Smooth muscle cell of the coronary artery (primary cell): ENCODE measurements at places on chromosomes 7 and 10. TPM values are rescaled to one million over a fixed set of nuclear protein-coding genes. Genes with fewer than 3 reads are reported as not detected.

Gene PRLHR
- total RNA-seq = not detected in 2 replicates

Gene PIP
- total RNA-seq = not detected in 2 replicates

Gene ATG9B
- 0.23 TPM in 1 of 2 replicates, not detected in the other for total RNA-seq

Gene CALHM3
- not detected in 2 replicates for total RNA-seq

Gene NPVF
- not detected in 2 replicates for total RNA-seq

Gene PVRIG
- total RNA-seq = not detected in 2 replicates

Gene HMX3
- not detected in 2 replicates for total RNA-seq

Gene COMMD3
- total RNA-seq = 27.8 and 51.6 TPM in 2 replicates

Gene SPDYE2
- 0.12 TPM in 1 of 2 replicates, not detected in the other for total RNA-seq

Gene DMBT1
- total RNA-seq = under 0.01 and 0.12 TPM in 2 replicates

Gene HOXA7
- not detected in 2 replicates for total RNA-seq

Gene EPO
- total RNA-seq = not detected in 2 replicates

Gene ZEB1
- 81.7 and 183 TPM in 2 replicates for total RNA-seq

Gene KIF11
- total RNA-seq = 1.2 and 6.5 TPM in 2 replicates

Gene ADCYAP1R1
- total RNA-seq = 0.35 TPM in 1 of 2 replicates, not detected in the other

Gene DPP6
- total RNA-seq = not detected in 2 replicates

Gene PNLIP
- not detected in 2 replicates for total RNA-seq

Gene ADAM12
- 20.8 and 56.4 TPM in 2 replicates for total RNA-seq

Gene TACR2
- total RNA-seq = 0.15 and 0.35 TPM in 2 replicates

Gene ADIRF
- total RNA-seq = 44.9 and 184 TPM in 2 replicates

Gene TNS3
- 9.4 and 78.4 TPM in 2 replicates for total RNA-seq

Gene STOX1
- under 0.01 and 0.12 TPM in 2 replicates for total RNA-seq

Gene NYAP1
- 0.12 and 0.38 TPM in 2 replicates for total RNA-seq

Gene CYP3A4
- total RNA-seq = not detected in 2 replicates

Gene FGFBP3
- 0.23 TPM in 2 replicates for total RNA-seq

Gene MBLAC1
- total RNA-seq = 1.4 and 2.2 TPM in 2 replicates

Gene INSYN2A
- total RNA-seq = 0.15 and 0.23 TPM in 2 replicates

Gene NEUROD6
- not detected in 2 replicates for total RNA-seq

Gene GALNT17
- 0.35 TPM in 1 of 2 replicates, not detected in the other for total RNA-seq

Gene ELAPOR2
- 5.4 and 117 TPM in 2 replicates for total RNA-seq

Gene FAM25C
- total RNA-seq = not detected in 2 replicates

Gene SPDYE11
- not detected in 2 replicates for total RNA-seq

Gene GPR141
- 0.70 TPM in 1 of 2 replicates, not detected in the other for total RNA-seq

Gene HNRNPA2B1
- 52.7 and 94.1 TPM in 2 replicates for total RNA-seq

Gene CABCOCO1
- 0.60 TPM in 1 of 2 replicates, not detected in the other for total RNA-seq

Gene MSMB
- not detected in 2 replicates for total RNA-seq

Gene HPSE2
- not detected in 2 replicates for total RNA-seq

Gene PNLIPRP3
- total RNA-seq = not detected in 2 replicates

Gene KIAA1549
- total RNA-seq = 0.35 and 0.60 TPM in 2 replicates

Gene ABCF2
- 39.8 and 50.4 TPM in 2 replicates for total RNA-seq

Gene HSPA12A
- 0.90 and 15.7 TPM in 2 replicates for total RNA-seq

Gene PIK3CG
- total RNA-seq = 0.12 TPM in 1 of 2 replicates, not detected in the other

Gene COBL
- under 0.01 TPM in 1 of 2 replicates, not detected in the other for total RNA-seq

Gene PDZD7
- 2.0 and 2.7 TPM in 2 replicates for total RNA-seq
